Smooth muscle cell of the coronary artery (primary cell): ENCODE measurements at places on chromosomes 7 and 10. TPM values are rescaled to one million over a fixed set of nuclear protein-coding genes. Genes with fewer than 3 reads are reported as not detected.

The CRYGN gene
- not detected in 2 replicates for total RNA-seq

The KIAA1217 gene
- total RNA-seq, result 1.1 and 1.2 TPM in 2 replicates

The SNX8 gene
- 10.9 and 20.1 TPM in 2 replicates for total RNA-seq

The C10orf53 gene
- total RNA-seq, result not detected in 2 replicates

The HOXA7 gene
- not detected in 2 replicates for total RNA-seq

The PTPN20 gene
- total RNA-seq, result 0.47 and 2.8 TPM in 2 replicates

The LFNG gene
- total RNA-seq, result 2.1 and 2.6 TPM in 2 replicates

The CCL24 gene
- total RNA-seq, result not detected in 2 replicates

The LRIT1 gene
- total RNA-seq, result not detected in 2 replicates

The PGAM1 gene
- total RNA-seq, result 227 and 387 TPM in 2 replicates
